ENCODE measurements at places on chromosomes 5 and 9.

- no peak for DNase-seq
Measured at GRCh38 chr5:18992264-18992663, 995.7 kb downstream of the CDH18 start.

DNA sequence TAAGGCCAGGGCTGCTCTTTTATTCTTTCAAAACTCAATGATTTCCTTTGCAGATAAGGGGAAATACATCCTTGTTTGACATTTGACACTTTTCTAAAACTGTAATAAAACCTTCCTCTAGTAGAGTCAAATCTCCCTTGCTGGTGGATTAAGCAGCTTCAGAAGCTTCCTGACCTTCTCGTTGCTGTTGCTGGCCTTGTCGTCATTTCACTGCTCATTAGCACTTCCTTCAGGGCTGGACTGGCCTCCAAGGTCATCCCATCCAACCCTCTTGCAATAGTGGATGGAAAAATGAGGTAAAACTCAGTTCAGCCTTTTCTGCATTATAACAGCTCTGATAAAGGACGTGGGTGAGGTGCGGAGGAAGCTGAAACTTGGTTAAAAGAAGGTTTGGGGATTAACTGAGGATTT, 1.1 kb upstream of the ADAMTSL1 start:
- no peak for DNase-seq

DNA sequence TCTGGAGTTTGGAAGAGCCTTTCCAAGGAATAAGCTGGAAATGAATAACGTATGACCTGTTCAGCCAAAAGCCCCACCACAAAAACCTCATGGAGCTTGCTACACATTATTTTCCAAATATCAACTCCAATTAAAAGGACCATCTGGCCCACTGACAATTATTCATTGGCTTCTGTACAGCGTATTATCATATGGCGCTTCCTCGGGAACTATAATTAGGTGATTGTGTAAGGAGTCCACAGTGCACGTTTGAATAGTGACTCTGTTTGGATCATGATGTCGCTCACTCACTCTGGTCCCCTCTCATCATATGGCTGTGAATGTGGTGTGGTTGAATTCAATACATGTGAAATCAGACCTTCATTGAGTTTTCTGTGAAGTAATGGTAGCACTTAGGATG, 52.1 kb downstream of the GDNF start:
- DNase-seq = no peak

- DNase-seq = no peak
Measured at GRCh38 chr5:100566382-100567141, 31.4 kb downstream of the FAM174A start.

GRCh38 chr5:151348789-151349188, 1.4 kb upstream of the SLC36A2 start:
- no peak for DNase-seq

Data from inflammatory macrophage (primary cell).